ENCODE measurements at places on chromosomes 5 and 9.
A peak's percentile ranks its signal among the peaks of the same experiment; 100 is the strongest.

GRCh38 chr5:75051217-75051751 lies 1.1 kb downstream of the GCNT4 start:
- DNase-seq = peak; percentile 17

GRCh38 chr9:107147134-107147533 lies 135.9 kb upstream of the RAD23B start:
- no peak for DNase-seq

GRCh38 chr5:85784746-85785145 lies 833.0 kb upstream of the COX7C start:
- DNase-seq = no peak

- peak; percentile 63 for DNase-seq
These were observed 36.4 kb upstream of the ADAMTSL1 start for GRCh38 chr9:18437315-18438201.

DNA sequence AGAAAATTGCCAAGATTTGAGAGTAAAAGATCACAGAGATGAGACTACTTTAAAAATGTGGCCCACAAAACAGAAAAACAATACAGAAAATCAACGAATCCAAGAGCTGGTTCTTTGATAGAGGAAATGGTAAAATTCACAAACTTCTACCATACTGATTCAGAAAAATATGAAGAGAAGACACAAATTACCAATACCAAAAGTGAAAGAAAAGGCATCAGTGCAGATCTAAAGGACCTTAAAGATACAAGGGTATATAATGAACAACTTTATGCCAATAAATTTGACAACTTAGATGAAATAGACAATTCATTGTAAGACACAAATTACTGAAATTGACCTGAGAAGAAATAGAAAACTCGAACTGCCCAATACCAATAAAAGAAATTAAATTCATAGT lies 24.4 kb upstream of the SLC1A1 start:
- DNase-seq = no peak

GRCh38 chr5:1014346-1014745 lies 5.7 kb downstream of the NKD2 start:
- DNase-seq = no peak
